ENCODE measurements at places on chromosomes 7 and 10.
A peak's percentile ranks its signal among the peaks of the same experiment; 100 is the strongest.

DNA sequence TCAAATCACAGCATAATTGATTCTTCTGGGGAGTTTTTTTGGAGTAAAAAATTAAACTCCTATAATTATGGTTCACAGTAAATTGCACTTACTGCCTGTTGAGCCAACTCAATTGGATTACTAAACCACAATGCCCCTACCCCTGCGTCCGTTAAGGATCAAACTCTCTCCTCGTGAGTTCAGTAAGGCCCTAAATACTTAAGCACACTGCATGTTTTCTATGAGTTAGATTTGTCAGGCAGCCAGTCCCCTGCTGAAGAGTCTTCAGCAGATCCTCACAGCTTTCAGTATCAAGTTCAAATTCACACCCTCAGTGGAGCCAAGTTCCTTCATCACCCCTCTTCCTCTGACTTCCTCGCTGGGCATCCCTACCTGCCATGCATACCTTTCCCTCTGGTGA is 275.0 kb upstream of the BMPER start:
- DNase-seq = no peak

DNA sequence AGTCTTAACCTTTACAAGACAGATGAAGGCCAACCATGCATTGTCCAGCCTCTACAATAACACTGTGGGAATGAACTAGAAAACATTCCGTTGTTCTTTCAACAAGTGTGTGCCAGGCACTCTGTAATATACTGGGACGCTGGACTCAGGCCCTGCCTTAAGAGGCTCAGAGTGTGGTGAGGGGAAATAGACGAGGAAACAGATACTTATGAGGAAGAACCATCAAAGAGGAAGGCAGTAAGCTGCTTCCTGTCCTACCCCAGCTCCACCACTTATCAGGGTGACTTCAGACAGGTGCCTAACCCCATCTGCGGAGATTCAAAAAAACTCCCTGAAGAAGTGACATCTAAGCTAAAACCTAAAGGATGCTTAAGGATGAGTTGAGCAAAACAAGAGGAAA is 8.9 kb upstream of the TRIM8 start:
- DNase-seq = no peak

DNA sequence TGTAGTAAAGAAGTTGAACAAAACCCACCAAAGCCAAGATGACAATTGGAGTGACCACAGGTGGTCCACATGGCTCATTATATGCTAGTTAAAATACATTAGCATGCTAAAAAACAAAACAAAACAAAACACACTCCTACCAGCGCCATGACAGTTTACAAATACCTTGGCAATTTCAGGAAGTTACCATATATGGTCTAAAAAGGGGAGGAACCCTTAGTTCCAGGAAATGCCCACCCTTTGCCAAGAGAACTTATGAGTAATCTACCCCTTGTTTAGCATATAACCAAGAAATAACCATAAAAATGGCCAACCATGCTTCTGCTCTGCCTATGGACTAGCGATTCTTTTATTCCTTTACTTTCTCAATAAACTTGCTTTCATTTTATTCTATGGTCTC is 979.1 kb upstream of the POT1 start:
- DNase-seq = no peak

DNA sequence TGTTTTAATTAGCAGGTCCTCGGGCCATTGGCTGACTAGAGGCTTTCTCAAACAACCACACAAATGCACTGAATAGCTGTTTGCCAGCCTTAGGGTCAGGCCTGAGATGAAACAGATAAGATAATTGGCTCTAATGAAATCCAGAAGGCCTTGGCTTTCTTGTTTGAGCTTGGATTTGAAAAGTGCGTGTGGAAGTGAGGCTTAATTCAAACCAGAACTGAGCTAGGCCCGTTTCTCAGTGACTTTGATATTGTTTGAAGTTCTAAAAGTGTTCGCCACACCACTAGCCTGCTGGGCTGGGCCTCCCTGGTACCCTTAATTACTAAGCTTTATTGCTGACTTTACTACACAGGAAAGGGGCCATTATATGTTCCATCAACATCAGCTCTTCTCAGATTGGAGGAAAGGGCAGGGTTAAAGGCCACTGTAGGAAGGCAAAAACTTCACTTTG is 270.6 kb downstream of the TWIST1 start:
- no peak for DNase-seq

DNA sequence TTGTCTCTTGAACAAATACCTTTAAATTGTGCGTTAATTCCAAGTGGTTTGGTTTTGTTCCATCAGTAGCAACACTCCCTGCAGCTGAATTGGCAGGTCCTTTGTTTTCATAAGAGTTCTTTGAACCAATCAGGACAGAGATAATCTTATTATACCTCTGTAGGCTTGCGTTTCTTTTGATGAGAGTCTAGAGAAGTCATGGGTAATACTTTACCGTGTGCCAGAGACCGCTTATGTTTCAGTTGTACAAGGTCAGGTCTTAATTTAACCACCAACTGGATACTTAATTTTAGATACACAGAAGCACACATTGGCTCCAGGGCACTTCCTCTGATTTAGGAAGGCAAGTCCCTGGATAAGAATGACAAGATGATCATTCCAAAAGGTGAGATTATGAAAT is at the start of gene ASB15:
Gene ASB15 (plus strand): TSS at position 292 of the 400 bp plus-strand sequence. CDS start 12,682 bp downstream, outside the sequence.
- DNase-seq = no peak

- no peak for DNase-seq
These were observed 171.4 kb downstream of the SFMBT2 start for GRCh38 chr10:7239312-7239985.

DNA sequence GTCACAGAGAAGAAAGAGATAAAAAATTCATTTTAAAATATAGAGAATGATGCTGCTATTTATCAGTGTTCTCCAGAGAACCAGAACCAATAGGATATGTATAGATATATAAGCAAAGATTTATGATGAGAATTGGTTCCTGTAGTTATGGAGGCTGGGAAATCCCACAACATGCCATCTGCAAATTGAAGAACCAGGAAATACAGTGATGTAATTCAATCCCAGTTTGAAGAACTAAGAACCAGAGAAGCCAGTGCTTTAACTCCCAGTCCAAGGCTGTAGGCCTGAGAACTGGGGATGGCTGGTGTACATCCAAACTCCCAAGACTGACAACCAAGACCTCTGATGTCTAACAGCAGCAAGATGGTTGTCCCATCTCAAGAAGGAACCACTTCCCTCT is 192.9 kb upstream of the PLXDC2 start:
- no peak for DNase-seq

- no peak for DNase-seq
These were observed 154.2 kb downstream of the EGFR start for GRCh38 chr7:55172881-55173609.

DNA sequence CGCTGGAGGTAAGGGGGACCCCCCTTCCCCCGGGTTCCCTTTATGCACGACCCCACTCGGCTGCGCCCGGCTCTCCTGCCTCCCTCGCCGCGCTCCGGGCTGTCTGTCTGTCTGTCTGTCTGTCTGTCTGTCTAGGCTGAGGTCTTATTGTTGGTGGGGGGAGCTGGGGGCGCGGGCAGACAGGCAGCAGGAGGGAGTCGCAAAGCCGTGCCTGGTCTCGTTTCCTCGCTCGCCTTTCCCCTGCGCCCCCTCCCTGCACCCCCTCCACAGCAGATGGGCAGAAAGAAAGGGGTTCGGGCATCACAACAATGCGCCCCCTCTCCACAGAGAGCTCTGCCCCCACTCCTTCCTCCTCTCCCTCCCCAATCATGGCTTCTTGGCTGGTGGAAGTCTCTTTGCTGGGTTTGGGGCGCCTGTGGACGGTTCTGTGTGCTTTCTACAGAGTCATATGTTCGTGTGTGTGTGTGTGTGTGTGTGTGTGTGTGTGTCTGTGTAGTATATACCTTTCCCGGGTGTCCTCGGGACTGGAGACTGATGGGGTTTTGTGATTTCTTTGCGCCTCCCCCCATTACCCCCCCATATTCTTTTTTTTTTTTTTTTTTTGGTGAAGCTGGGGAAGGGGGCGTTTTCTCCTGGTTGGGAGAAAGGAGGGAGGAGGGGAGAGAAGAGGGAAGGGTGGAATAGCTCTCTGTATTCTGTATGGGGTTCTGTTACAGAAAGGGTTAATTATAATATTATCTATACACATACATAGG is 1.9 kb downstream of the AUTS2 start:
- no peak for DNase-seq

DNA sequence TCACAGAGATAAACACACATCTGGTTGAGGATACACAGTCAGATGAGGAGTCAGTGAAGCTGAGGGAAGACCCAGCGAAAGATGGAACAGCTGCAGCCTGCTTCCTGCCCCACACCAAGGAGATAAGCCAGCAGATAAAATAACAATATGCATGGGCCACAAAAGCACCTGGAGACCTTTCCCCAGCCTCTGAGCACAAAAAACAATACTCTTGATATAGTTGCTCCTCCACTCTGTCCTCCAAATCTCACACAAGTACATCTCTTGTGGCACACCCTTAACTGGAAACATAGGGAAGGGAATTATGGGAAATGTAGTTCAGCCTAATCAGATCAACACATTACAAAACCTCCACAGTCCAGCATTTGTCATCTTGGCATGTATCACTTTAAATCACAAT is 9.7 kb upstream of the FHIP2A start:
- DNase-seq = no peak

- no peak for DNase-seq
These were observed 31.1 kb downstream of the CRTAC1 start for GRCh38 chr10:97999066-97999922.

DNA sequence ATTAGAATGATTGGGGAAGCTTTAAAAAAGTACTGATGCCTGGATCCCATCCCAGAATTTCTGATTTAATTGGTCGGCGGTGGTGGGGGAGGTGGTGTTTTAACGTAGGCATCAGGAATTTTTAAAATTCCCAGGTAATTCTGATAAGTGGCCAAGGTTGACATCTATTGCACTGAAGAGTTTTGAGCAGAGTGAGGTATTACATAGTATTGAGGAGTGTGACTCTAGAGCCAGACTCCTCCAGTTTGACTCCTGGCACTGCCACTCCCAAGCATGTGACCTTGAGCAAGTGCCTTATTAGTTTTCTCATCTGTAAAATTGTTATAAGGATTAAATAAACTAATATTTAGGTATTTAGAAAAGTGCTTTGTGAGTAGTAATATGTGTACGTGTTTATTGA is 6.2 kb downstream of the PLEKHA1 start:
- no peak for DNase-seq

- no peak for DNase-seq
These were observed 84.7 kb downstream of the SPAG6 start for GRCh38 chr10:22429981-22430421.

- peak; percentile 52 for DNase-seq
These were observed 105.7 kb downstream of the ST8SIA6 start for GRCh38 chr10:17348501-17349349.

DNA sequence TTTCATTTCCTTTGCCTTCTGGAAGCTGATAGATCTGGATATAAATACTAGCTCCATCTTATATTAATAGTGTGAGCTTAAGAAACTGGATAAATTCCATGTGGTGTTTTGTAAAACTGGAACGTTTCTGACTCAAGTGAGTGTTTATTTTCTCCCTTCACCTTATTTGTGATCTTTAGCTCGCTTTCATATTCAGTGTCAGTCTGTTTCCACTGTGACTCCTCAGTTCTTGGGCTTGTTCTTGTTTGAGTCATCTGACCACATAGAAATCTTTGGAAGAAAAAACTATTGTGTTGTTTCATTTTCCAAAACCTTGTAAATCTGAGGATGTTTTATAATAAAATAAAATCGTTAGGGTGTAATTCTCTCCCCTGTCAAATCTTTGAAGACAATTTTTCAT is 186.4 kb downstream of the POLR1F start:
- no peak for DNase-seq

GRCh38 chr7:140917258-140917657 is 7.5 kb downstream of the BRAF start:
- DNase-seq = no peak

DNA sequence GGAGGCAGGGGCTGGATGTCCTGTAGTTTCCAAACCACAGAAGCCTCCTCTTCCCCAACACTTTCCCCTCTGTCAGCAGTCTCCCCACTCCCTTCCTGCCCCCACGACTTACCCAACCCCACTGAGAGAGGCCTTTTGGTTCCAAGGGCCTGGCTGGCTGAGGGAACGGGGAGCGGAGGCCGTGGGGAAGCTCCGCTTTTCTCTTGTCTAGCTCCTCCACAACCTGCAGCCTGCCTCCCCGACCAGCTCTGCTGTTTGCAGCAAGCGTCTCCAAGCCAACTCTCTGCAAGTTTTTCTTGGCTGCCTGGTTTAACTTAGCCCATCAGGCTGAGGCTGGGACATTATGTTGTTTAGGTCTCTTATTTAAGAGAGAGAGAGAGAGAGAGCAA is 126.8 kb downstream of the NEURL1 start:
- no peak for DNase-seq

DNA sequence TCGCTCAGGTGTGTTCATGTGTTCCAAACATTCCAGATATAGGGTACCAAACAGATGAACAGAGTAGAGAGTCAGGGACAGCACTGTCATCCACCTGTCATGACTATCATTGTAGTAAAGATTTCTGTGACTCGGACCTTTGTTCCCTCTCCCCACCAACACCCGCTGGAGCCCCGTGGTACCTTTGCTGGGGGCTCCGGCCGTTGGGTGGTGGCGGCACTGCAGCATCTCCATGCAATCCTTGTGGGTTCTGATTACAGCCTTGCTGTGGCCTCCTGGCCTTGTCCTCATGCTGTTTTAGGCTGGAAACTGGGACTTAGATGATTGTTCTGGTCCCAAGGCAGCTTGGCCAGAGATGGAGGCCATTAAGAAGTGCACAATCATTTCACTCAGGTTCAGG is 247.3 kb downstream of the SKAP2 start:
- DNase-seq = no peak

GRCh38 chr7:101507791-101508252 is 121.3 kb downstream of the MYL10 start:
- no peak for DNase-seq

GRCh38 chr7:99699946-99700345 is 20.1 kb upstream of the CYP3A5 start:
- no peak for DNase-seq

DNA sequence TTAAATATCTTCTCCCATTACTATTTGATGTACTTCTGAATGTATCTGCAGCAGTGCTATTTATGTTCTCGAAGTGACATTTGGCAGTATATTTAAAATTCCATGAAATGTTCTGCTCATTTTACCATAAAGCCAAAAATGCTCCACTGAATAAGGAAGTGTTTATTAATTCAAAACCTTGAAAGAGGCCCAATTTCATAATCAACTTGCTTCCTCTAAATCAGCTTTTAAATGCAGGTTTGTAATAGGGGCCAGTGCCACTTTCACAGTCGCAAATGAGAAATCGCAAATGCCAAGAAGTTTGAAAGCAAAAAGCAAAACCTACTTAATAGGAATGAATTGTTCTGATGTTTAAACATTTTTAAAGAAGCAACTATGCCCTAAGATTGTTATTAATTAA is 11.4 kb downstream of the NHLRC2 start:
- no peak for DNase-seq

- DNase-seq = no peak
These were observed 55.6 kb upstream of the NKX6-2 start for GRCh38 chr10:132841615-132841975.

GRCh38 chr7:158536871-158537515 is 50.6 kb downstream of the PTPRN2 start:
- DNase-seq = no peak

- DNase-seq = no peak
These were observed 217.4 kb downstream of the LRMDA start for GRCh38 chr10:75648854-75649253.

All from pulmonary artery endothelial cell (primary cell).